ENCODE measurements at places on chromosomes 13 and 19.

DNA sequence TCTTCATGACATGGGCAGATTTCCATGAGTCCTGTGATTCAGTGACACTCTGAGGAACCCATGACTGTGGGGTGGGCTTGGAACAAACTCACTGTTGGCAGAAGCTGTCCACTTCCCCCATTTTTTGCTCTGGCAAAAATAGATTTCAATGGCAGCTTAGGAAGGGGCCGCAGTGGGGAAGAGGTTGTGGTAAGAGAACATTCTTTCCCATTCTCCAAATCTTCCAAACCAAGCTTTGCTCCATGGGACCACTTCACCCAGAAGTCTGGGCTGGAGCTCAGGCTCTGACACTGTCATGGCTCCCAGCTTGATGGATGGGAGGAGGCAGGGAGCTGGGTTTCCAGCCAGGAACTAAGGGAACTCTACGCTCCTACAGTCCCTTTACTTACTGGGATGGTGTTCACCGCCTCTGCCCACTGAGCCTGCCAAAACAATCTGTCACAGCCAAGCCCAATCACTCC is 24.9 kb upstream of the MEDAG start:
- no peak for DNase-seq

DNA sequence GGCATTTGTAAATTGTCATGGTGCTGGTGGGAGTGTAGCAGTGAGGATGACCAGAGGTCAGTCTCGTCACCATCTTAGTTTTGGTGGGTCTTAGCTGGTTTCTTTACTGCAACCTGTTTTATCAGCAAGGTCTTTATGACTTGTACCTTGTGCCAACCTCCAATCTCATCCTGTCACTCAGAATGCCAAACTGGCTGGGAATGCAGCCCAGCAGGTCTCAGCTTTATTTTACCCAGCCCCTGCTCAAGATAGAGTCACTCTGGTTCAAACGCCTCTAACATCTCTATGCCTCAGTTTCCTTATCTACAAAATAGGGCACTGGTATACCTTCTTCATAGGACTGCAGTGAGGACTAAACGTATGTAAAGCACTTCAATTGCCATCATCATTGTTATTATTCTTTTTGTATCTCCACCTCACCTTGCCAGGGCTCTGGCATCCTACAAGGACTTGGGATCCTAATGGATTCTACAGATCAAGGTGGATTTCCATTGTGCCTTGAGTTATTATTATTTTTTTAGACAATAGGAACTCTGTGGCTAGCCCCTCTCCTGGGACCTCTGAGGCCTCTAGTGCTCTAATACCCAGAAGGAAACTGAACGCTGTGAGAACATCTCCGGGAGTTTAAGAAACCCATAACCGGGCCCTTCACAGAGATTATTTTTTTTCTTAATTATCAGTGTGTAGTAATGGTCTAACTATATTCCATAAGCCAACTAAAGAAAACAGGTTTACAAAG is 69.0 kb upstream of the RGCC start:
- no peak for DNase-seq

DNA sequence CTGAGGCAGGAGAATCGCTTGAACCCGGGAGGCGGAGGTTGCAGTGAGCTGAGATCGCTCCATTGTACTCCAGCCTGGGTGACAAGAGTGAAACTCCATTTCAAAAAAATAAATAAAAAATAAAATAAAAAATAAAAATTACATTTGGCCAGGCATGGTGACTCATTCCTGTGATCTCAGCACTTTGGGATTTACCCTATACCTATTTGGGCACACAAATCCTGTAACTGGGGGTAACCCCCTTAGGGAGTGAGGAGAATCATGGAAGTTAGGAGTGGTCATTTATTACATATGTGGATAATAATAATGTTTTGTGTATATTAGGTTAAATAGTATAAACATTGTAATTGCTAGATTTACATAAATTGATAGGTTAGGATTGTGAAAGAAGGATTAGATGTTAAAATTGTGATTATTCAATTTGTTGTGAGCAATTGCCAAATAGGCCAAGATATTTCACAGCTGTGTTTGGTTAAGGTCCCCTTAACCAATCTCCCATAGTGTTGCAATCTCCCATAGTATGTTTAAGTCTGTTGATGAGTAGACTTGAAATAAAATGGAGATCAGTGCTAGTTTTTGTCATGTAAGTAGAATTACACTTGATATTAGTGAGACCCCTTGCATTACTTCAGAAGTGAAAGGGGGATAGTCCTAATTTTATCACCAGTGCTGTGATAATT is 30.7 kb downstream of the ZNF844 start:
- DNase-seq: no peak

DNA sequence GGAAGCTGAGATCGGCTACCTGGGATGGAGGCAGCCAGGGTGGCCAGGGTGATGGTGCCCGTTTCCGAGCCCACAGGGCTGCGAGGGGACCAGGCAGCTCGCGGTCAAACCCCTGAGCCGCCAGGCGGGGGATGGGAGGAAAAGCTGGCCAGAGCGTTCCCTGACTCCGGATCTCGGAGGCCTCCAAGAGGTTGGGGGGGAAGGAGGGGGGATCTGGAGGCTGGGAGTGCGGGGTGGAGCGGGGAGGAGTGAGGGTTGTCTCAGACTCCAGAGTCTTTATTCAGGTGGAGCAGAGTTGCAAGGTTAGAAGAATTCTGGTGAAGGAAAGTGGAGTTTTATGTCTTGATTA is 1.1 kb downstream of the CACNG7 start:
- no peak for DNase-seq
